GDM1 (cell line): ENCODE measurements at places on chromosomes 12 and 14.

- no peak for DNase-seq
Measured at GRCh38 chr12:19529951-19530636, 90.8 kb downstream of the AEBP2 start.

- DNase-seq: no peak
Measured at GRCh38 chr14:58660407-58660806, 22.6 kb downstream of the DACT1 start.

- DNase-seq: no peak
Measured at GRCh38 chr14:64324461-64324860, 30.3 kb upstream of the ESR2 start.

- no peak for DNase-seq
Measured at GRCh38 chr14:68407285-68407684, 385.6 kb downstream of the ZFP36L1 start.

DNA sequence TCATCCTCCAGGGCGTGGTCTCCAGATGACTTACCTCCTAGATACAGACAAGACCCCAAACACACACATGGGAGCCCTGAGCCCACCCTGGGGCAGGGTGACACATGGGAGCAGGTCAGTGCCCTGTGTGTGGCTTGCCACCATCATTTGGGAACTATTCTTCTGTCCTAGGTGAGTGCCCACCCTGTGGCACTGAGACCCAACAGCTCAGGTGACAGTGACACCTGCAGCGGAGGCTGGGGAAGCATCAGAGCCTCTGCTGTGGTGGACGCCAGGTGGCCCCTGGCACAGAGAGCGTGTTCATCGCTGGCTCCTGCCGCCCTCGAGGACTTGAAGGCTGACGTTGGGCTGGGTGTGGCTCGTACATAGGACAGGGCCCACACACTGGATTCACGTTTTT, 23.0 kb downstream of the SFSWAP start:
- DNase-seq: no peak

DNA sequence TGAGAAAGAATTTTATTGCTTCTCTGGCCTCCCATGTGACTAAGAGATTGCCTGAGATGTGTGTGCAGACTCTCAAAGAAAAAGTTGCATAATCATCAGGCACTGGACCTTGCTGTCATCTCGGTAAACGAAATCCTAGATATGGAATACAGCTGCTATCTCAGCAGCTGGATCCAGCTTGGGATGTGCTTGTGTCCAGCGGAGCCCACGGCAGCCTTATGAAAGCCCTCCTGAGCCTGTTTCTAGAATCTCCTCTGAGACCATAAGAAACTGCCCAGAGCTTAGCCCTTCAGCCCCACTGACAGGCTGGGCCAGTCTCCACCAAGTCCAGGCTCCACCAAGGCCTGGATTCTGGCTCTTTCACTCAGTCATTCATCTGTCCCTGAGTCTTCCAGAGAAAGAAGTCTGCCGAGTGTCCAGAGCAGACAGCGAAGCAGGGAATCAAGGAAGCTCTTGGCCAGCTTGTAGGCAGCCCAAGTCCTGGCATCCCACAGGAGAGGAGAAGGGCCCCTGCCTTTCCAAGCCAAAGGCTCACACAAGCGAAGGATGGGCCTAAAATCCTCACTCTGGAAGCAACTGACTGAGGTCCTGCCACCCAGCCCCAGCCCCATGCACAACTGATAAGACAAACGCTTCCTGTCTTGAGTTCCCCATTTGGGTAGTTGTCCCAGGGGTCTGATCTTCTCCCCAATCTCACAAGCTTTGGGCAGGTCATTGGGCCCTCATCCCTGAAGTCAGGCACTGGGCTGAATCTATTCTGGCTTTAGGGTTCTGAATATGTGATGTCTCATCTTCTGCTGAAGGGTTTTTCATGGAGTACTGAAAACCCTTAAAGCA, 97.8 kb downstream of the SEC23A start:
- DNase-seq: no peak

DNA sequence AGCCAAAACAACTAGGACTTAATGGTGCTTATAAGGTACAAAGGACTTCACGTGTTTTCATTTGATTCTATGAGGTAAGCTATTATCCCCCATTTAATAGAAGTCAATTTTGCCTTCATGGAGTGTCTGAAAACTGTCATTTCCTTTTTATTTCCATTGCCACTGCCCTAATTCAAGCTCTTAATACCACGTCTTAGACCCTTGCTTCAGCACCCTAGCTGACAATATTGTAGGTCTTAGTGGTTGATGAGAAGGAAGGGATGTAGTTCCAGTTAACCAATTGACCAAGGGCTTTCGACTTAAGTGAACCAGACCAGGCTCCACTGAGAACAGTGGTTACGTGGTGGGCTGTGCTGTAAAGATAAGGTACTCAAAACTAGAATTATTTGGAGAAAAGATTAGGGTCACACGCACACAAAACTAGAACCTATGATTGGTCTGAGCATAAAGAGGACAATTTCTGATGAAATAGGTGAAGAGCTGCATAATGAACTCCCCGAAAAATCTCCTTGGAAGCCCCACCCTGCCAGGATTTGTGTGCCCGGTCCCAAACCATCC, 9.6 kb upstream of the ASIC1 start:
- DNase-seq: no peak

- DNase-seq: no peak
Measured at GRCh38 chr12:12723149-12723680, 6.0 kb downstream of the CDKN1B start.

GRCh38 chr12:93429448-93429847, 12.3 kb downstream of the UBE2N start:
- no peak for DNase-seq

- no peak for DNase-seq
Measured at GRCh38 chr12:107461222-107461975, 224.2 kb upstream of the PWP1 start.
